ENCODE measurements at places on chromosomes 6 and 20.

GRCh38 chr6:52591832-52592231 is 15.0 kb upstream of the TRAM2 start:
- no peak for DNase-seq

DNA sequence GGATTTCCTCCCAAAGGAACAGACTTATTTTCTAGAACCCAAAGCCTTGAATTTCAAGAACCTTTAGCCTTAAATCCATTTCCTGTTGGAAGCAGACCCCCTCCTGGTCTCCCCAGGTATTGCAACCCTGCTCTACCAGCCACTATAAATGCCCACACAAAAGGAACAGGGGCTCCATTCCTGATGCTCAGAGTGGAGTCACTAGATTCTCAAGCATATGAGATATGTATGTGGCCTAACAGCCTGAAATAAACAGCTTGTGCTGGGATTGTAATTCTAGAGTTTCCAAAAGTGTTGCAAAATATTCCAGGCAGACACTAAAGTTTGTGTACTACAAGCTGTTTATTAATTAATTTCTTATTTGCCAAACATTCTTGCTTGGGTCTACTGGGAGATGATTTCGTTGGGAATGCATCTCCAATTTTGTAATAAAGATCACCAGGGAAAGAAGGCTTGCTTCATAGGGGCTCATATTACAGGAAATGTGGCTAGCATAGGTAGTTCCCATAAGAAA is 44.8 kb downstream of the RIPOR3 start:
- DNase-seq = no peak

GRCh38 chr6:11386726-11387125 is 150.8 kb upstream of the TMEM170B start:
- no peak for DNase-seq

GRCh38 chr6:36516988-36517387 is 30.3 kb downstream of the STK38 start:
- DNase-seq = no peak

- DNase-seq = no peak
Measured at GRCh38 chr6:37042150-37042549, 36.7 kb downstream of the FGD2 start.

DNA sequence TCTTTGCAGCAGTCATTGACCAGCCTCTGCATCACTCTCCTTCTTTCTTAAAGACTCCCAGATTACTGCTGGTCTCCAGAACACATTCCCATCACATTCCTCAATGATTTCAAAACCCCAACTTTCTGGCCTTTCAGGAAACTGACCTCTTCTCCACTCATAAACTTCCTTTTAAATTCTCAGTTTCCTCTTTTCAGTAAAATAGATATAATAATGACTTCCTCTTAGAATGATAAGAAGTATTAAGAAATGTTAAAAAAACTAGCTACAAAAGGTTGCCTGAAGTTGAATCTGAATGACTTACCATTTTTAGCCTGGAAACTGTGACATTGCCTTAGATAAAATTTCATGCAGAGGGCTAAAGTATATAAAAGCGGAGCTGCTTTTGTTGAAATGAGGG is 239.3 kb downstream of the OGFRL1 start:
- no peak for DNase-seq

DNA sequence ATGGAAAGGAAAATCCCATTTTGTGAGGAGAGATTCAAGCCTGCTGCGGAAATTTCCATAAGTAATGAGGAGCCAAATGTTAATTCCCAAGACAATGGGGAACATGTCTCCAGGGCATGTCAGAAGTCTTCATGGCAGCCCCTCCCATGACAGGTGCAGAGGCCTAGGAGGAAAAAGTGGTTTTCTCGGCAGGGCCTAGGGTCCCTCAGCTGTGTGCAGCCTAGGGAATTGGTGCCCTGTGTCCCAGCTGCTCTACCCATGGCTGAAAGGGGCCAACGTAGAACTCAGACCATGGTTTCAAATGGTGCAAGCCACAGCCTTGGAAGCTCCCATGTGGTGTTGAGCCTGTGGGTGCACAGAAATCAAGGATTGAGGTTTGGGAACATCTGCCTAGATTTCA is 269.9 kb downstream of the TBC1D32 start:
- no peak for DNase-seq

GRCh38 chr6:131924881-131925474 is 26.2 kb downstream of the CCN2 start:
- peak; percentile 69 for DNase-seq

DNA sequence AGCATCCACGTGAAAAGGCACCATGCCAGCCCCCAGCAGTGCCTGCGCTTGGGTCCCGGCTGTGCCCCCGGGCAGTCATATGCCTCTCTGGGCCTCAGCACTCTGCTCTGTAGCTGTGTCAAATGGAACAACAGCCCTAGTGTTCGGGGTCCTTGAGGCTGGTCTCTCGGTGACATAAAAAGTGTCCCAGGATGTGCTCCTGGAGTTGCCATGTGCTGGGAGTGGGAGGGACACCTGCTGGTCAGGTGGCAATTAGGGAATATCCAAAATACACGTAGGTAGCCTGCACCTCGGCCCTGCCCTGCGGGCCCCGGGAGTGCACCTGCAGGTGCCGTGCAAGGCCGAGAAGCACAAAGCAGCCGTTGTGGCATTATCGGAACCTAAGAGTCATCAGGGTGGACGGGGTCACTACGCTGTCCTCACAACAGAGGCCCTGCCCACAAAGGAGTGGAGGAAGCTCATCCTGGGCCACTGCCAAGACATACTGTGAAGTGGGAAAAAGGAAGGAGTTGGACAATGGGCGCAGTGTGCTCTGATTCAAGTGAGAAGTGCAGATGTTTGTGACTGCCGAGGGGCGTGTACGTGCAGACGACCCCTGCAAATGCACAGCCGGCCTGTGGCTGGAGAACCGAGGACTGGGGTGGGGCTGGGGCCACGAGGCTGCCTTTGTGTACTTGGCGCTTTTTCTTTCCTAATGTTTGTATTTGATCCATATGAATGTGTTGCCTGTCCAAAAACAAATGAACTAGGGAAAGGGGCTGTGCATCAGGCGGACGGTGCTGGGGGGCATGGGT is 24.6 kb downstream of the SLCO4A1 start:
- no peak for DNase-seq

- no peak for DNase-seq
Measured at GRCh38 chr6:38805692-38806091, 90.6 kb downstream of the DNAH8 start.

GRCh38 chr6:141267420-141267819 is 865.3 kb upstream of the GJE1 start:
- no peak for DNase-seq

GRCh38 chr20:58224974-58225373 is 3.5 kb downstream of the ANKRD60 start:
- no peak for DNase-seq

DNA sequence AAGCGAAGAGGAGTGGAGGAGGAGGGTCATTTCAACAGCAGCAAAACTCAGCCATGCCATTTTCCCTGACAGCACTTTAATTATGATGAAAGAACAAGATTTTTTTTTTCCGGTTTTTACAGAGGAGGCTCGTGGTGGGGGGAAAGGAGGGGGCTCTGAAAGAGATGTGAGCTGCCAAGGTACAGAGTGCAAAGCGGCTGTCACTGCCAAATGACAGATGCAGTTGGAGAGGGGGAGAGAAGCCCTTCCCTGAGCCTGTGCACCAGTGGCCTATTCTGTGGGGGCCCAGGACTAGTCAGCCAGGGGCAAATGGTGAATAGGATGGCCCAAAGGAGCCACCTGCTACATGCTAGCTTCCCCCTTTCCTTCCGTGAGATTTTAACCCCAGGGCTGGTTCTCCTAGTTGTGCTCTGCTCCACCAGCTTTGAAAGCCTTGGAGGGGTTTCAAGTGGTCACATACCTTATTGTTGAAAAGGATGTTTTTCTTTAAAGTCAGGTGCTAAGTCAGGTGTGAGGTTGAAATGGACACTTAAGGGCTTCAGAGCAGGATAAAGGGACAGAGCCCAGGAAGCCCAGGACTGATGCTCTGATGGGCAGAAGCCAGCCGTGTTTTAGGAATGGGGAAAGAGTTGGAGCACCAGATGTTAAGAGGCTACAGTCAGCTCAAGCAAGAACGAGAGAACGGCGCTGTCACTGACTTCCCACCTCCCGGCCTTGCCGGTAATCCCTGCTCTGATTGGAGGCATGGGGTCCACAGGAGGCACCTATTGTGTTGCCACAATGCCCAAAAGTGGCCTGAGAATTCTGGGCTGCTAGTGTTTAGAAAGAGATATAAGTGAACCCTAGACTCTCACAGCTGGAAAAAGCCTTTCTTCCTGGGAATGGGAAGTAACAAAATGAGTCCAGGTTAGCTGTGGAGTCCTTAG is 24.8 kb downstream of the GNAS start:
- DNase-seq = no peak

DNA sequence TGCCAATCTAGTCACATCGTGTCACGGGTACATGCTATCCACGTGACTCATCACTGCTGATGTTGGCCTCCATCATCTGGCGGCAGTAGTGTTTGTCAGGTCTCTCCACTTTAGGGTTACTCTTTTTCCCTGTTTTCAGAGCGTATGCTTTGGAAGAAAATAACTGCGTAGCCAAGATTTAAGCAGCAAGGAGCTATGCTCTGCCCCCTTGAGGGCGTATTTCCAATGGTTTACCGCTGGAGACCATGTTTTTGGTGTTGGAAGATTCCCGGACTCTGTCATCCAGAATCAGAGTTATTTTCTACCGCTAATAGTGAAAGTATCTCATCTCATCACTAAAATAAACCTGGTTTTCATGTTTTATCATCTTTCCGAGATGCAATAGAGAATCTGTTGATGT is 306.5 kb downstream of the C6orf118 start:
- no peak for DNase-seq

GRCh38 chr6:86712039-86712438 is 225.3 kb upstream of the HTR1E start:
- no peak for DNase-seq

- DNase-seq = no peak
Measured at GRCh38 chr6:33822575-33823395, 19.0 kb upstream of the MLN start.

DNA sequence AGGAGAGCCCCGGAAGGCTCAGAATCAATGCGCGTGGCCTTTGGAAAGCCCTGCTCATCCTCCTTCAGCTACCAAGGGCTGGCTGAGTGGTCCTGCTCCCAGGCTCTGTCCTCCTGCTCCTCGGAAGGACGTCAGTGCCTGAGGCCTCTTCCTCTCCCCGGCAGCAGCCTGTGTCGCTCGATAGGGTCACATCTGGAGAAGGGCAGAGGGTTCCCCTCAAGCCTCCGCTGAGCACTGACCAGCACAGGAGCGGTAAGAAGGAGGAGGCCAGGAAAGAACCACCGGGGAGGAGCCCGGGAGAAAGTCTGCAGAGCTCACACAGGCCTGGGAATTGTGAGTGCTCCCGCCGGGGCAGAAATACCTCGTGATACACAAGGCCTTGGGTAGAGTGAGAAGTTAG is 21.2 kb downstream of the KIF25 start:
- DNase-seq = no peak

DNA sequence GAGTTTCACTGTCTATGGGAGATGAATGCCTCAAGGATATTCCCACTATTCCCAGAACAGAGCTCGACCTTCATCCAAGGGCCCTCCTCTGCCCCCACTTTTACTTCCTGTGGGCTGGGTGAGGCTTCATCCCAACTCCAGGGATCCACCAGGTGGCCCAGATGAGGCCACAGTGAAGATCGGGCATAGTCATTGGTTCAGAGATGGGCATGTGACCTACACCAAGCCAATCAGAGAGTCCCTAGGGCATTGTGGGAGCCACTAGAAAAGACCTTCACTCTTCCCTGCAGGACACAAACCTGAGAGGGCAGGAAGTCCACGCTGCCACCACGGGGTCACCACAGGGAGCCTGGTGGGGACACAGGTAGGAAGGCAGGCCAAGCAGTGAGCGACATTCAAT is 72.9 kb upstream of the SLC22A16 start:
- no peak for DNase-seq

DNA sequence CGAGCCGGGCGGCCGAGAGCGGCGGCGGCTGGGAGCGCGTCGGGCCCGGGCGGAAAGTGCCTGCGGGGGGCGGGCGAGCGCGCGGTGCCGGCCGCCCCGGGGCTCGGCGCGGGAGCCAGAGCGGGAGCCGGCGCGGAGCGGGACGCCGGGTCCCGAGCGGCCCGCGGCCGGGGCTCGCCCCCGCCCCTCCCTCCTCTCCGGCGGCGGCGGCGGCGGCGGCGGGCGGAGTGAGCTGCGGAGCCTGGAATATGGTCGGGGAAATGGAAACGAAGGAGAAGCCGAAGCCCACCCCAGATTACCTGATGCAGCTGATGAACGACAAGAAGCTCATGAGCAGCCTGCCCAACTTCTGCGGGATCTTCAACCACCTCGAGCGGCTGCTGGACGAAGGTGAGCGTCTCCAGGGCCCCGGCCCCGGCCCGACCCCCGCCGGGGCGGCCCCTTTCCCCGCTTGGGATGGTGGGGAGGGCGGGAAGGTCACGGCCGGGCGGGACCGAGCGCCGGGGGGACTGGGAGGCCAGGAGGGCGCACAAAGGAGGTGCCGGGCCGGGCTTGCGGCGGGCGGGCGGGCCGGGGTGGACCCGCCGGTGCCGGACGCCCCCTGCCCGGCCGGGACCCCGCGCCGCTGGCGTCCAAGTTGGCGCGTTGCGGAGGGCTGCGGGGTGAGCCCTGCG is 565 bp downstream of the QKI start:
- DNase-seq = no peak

DNA sequence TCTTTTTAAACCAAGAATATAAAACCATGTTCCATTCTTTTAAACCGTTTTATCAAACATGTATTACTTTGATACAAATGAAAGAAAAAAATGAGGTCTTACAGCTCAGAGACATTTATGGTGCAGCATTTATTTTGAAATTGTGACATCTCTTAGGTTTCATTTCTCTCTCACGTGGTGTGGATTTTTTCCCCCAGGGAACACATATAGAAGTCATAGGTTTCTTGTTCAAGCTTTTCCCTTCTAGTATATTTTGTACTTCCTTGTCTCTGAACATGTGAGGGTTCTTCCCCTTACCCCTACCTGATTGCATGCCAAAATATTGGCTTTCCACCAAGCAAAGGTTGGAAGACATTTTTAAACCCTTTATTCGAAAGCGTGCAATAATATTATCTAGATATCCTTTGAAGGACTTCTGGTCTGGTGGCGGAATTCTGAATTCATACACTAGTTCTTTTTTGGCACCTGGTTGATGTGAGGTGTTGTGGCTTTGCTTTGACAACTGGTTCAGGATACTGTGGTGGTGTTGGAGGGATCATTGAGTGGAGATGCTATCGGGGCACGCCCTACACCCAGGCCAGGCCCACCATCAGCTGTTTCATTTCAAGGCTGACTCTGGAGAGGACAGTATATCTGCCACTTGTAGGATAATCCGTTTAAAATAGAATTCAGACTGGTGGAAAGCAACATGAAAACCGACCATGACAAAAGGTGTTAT is 5.6 kb upstream of the FAM50B start:
- DNase-seq = no peak

GRCh38 chr6:14766391-14766994 is 479.4 kb upstream of the JARID2 start:
- DNase-seq = no peak

DNA sequence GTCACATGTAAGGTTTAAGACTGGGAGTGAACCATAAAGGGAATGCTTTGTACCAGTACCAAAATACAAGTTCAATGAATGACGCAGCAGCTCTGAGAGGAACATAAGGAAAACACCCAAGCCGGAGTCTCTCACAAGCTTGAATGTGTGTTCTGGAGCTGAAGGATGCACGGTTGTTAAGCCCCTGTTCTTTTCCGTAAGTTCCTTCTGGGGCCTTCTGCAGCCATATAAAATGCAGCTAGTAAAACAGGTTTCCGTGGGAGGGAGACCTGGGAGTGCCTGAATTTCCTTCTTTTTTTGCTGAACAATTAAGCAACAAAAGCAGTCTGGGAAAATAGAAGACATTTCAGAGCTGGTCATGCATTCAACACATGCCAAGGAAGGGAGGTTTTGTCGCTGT is 73.2 kb upstream of the JAG1 start:
- no peak for DNase-seq

All from Kasumi-1 (cell line).